T-helper 2 cell treated with Interferon-gamma antibody and Interleukin-4, amounts not matched to agents 100 ng/mL and 5 ng/mL, for 36 hours (primary cell): ENCODE measurements at places on chromosomes 4 and X. TPM values are rescaled to one million over a fixed set of nuclear protein-coding genes. Genes with fewer than 3 reads are reported as not detected.

DIAPH2 gene
- total RNA-seq = 11.8 and 12.9 TPM in 2 replicates

SH2D1A gene
- 45.9 and 47.7 TPM in 2 replicates for total RNA-seq

SERTM2 gene
- total RNA-seq = not detected in 2 replicates

RAPGEF2 gene
- total RNA-seq = 15.3 and 19.5 TPM in 2 replicates

FDCSP gene
- not detected in 2 replicates for total RNA-seq
